GM13977 (cell line): ENCODE measurements at places on chromosomes 7 and 10.

GRCh38 chr7:158824028-158824427 lies 5.3 kb downstream of the ESYT2 start:
- peak; percentile 61 for DNase-seq

DNA sequence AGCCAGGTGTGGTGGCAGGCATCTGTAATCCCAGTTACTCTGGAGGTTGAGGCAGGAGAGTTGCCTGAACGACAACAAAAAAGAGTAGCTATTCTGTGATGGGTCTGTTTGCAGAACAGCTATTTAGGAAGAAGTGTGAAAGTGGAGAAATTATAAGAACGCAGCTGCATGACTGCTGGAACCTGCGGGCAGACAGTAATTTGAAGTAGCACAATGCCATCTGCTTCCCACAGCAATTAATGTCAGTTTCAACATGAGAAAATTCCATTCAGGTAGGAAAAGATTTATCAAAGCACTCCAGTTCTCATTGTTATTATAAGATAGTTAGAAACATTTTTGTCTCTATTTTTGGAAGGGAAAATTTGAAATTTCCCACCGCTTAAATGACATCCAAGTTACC lies 21.5 kb downstream of the LAMB1 start:
- no peak for DNase-seq

GRCh38 chr10:103479135-103479534 lies at the start of gene CALHM3:
Gene CALHM3, minus strand, starts transcription at chr10:103479240. Its CDS starts 208 bp downstream, at chr10:103479032.
- no peak for DNase-seq

GRCh38 chr10:78309536-78310237 lies 276.0 kb downstream of the RPS24 start:
- no peak for DNase-seq

GRCh38 chr10:3865565-3865964 lies 80.6 kb upstream of the KLF6 start:
- DNase-seq = no peak

- DNase-seq = no peak
Observed at GRCh38 chr7:86929293-86930109, 130.0 kb downstream of the ELAPOR2 start.

DNA sequence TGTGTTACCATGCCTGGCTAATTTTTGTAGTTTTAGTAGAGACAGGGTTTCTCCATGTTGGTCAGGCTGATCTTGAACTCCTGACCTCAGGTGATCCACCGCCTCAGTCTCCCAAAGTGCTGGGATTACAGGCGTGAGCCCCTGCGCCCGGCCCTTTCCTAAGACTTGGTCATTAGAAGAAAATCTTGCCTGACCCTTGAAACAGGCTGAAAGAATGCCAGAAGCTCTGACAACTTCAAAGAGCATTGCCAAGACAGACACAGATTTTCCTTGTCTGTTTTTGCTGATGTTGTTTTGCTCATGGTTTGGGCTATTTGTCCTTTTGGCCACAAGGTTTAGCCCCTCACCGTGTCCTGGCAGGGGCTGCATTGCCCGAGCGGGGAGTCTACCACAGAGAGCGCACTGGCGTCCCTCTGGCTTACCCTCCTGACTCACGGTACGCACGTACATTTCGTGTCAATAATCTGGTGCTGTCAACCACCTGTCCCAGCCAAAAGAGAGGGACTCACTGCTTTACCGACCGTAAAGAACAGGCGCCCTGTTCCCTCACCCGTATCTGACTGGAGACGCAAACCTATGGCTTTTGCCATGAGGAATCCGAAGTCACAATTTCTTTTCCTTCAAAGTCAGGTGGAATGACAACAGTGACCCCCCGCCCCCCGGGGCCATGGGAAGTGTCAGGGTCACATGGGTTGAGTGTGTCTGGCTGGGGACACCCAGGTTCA lies 10.1 kb upstream of the INPP5A start:
- DNase-seq = no peak

DNA sequence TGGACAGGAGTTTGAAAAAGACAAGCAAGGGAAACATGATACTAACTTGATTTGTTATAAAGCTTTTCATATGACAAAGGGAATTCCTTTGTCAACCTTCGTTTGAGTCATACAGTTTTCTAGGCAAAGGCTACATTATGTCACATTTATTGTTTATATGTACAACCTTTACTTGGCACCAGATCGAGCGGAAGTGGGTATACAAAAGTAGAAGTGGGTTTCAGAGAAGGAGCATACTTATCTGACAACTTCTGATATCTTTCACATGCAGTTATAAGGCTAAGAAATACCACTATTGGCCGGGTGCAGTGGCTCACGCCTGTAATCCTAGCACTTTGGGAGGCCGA lies 11.0 kb downstream of the STMP1 start:
- no peak for DNase-seq

DNA sequence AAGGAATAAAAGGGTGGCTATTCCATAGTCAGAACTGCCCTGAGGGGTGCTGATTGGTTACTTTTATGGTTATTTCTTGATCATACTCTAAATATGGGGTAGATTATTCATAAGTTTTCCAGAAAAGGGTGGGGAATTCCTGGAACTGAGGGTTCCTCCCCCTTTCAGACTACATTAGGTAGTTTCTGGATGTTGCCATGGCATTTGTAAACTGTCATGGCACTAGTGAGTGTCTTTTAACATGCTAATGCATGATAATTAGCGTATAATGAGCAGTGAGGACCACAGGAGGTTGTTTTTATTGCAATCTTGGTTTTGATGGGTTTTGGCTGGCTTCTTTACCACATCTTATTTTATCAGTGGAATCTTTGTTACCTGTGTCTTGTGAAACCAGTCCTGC lies 26.5 kb upstream of the POT1 start:
- DNase-seq = no peak

DNA sequence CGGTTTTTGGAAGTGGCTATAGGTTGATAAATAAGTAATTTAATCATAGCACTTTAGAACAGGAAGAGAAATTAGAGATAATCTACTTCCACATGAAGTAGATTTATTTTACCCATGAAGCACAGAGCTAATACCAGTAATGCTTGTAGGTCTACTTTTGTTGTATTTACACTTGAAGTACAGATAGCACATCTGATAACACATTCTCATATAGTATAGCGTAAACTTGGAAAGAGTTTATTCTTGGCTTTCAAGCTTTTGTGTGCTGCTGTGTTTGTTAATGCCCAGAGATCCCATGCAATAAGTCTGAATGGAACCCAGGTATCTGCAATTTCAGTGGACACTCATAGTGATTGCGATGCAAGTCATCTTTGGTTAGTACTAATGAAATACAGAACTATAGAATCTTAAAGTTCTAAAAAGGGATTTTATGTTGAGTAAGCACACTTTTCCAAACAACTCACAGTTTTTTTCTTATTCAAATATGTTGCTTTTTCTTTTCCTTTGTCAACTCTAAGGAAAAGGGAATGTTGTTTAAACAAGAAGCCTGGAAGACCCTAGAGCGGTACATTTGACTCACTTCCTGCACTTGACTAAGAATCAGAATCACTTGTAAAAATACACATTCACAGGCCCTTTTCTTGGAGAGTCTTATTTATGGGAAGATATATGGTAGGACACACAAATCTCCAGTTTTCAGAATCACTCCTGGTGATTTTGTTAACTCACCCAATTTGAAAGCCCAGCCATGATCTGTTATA lies 105.8 kb downstream of the GNAI1 start:
- DNase-seq = no peak

DNA sequence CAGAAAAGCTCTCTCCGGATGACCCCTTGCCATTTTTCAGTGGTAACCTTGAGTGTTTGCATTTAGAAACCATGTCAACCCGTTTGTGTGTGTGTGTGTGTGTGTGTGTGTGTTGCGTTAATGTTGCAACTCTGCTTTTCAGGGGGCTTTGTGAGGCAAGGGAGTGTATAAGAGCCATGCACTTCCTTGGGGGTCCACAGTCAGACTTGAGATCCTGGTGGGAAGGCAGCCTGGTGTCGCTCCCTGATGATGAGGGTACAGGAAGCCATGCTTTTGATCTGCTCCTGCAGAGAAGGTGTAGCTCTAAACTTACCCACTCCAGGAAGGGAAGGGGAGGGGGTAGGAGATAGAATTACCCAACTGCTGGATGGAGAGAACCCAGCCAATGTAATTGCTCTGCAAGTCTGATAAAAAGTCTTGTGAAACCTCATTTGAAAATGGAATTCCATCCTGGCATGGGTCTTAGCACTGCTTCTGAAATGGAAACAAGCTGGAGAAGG lies 10.7 kb downstream of the GRK5 start:
- DNase-seq = no peak

DNA sequence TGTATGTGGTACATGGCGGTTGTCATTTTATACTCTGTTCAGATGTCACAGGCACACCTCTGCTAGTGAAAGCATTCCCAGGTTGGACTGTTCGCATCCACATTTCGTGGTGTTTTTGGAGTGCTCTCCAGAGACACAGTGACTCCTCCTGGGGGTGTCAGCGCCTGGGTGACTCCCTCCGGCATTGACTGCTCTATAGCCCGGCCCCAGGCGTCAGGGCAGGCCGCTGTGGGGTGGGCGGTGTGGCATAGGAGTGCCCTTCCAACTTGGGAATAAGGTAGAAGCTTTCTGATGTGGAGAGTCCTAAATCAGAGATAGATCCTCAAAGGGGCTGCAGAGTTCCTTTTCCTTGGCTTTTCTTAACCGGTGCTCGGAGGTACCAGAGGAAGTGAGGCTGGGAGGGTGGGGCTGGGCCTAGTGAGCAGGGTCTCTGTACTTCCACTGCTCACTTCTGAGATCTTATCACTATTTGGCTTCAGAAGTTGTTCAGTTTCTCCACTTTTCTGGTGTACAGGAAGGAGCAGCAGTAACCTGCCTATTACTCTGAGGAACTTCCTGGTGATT lies 32.3 kb downstream of the CCNY start:
- DNase-seq = no peak

- DNase-seq = peak; percentile 82
Observed at GRCh38 chr7:27179503-27180430, 5.3 kb downstream of the HOXA11 start.

- DNase-seq = no peak
Observed at GRCh38 chr10:42997151-42997848, 79.6 kb upstream of the RET start.

- DNase-seq = no peak
Observed at GRCh38 chr7:90387470-90388240, 15.6 kb upstream of the CLDN12 start.

- DNase-seq = no peak
Observed at GRCh38 chr7:146700015-146700560, 583.5 kb downstream of the CNTNAP2 start.

GRCh38 chr7:133978502-133979295 lies 148.4 kb upstream of the LRGUK start:
- DNase-seq = no peak

- DNase-seq = no peak
Observed at GRCh38 chr10:14311206-14311957, 19.3 kb downstream of the FRMD4A start.

DNA sequence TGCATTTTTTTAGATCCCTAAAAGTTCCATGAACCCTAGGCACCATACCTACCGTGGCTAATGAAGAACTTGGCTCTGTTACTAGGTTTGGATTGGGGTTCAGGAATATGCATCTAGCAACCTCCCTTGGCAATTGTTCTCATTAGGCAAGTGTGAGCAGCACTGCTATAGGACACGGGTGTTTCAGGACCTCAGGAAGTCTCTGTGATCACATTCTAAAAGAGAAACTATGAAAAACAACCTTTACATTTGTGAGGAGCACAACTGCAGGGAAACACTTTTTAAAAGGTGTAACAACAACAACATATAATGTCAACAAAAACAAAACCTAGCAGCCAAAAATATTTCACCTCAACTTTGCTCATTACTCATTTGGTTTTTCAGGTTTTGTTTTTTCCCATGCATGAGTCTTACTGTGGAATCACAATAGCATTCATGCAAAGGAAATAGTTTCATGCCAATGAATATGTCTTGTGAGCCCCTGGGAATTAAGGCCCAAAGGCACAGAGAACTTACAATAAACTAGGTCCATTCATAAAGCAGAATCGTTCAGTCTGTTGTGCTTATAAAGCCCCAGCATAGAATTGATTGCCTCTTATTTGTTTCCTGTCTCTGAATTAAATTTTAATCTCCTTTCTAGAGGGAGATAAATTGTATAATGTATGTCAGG lies 255.7 kb upstream of the DGKB start:
- DNase-seq = no peak
